ENCODE measurements at places on chromosomes 13 and 19.

DNA sequence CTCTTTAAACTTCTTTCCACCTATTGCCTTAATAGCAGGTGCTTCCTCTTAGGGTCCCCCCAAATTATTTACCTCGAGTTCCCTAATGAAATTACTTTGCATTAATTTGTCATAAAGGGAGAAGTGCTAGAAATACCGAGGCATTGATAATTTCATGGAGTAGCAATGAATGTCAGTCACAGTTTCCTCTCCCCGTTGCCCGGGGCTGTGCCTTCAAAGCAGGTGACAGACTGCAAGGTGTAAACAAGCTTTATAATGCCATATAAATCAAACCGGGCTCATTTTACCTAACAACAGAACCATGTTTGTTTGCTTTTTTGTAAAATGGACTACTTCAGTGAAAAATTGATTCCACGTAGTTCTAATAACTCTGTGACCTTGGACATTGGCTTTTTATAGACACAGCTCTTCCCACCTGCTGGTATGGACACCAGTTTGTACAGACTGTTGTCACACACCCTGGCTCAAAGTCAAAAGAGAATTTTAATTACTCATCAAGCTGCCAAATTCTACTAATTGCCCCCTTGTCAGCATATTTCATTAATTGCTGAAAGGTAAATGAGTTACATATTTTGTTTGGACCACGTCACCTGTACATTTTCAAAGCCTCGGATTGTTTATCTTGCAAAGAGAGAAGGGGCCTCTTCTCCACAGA lies 171.1 kb downstream of the STK24 start:
- DNase-seq = no peak

- no peak for DNase-seq
Observed at GRCh38 chr19:40612831-40613689, 11.9 kb downstream of the LTBP4 start.

DNA sequence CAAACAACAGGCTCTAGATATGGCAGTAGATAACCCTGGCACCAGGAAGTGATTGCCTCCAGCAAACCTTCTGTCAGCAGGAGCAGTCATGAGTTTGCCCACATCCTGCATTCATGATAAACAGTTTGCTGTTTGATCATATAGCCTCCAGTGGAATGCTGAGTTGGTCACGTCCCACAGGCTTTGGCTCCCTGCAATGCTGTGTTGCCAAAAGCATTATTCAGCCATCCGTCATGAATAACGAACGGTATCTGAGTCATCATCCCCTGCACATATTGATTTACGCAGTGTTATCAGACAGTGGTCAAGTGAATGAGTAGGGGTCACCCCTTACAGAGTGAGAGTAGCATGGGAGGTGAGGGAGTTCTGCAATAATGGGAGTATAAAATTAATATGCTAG lies 21.9 kb upstream of the ZNF432 start:
- no peak for DNase-seq

GRCh38 chr13:29583073-29583785 lies 12.3 kb downstream of the SLC7A1 start:
- no peak for DNase-seq

DNA sequence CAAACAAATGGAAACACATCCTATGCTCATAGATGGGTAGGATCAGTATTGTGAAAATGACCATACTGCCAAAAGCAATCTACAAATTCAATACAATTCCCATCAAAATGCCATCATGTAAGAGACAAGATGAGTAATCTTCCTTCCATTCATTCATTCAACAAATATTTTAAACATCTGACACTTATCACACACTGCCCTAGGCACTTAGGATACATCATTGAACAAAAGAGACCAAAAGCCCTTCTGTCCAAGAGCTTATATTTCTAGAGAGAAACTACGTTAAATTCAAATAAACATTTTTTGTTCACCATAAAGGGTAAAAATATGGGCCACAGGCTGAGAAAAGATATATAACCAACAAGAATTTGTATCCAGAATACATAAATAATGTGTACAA lies 20.5 kb upstream of the LHFPL6 start:
- DNase-seq = no peak

DNA sequence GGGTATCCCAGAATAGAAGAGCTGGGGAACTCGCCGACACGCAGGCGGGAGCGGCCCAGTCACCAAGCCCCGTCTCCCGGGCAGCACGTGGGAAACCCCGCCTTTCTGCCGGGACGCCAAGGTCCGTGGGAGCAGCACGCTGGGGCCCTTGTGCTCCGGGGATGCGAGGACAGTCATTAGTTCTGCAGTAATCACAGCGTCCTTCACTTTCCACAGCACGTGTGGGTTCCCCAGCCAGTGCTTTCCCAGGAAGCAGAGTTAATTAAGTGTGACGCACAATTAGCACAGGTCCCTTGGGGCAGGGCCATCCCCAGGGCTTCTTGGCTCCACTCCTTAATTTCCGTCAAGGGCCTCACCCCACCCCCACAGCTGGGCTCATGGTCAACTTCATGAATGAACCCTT lies 64.3 kb upstream of the C13orf46 start:
- no peak for DNase-seq

All from amygdala (tissue), 56 donors.